ENCODE measurements at places on chromosomes 12 and 14. TPM values are rescaled to one million over a fixed set of nuclear protein-coding genes. Genes with fewer than 3 reads are reported as not detected.
A peak's percentile ranks its signal among the peaks of the same experiment; 100 is the strongest.

DNA sequence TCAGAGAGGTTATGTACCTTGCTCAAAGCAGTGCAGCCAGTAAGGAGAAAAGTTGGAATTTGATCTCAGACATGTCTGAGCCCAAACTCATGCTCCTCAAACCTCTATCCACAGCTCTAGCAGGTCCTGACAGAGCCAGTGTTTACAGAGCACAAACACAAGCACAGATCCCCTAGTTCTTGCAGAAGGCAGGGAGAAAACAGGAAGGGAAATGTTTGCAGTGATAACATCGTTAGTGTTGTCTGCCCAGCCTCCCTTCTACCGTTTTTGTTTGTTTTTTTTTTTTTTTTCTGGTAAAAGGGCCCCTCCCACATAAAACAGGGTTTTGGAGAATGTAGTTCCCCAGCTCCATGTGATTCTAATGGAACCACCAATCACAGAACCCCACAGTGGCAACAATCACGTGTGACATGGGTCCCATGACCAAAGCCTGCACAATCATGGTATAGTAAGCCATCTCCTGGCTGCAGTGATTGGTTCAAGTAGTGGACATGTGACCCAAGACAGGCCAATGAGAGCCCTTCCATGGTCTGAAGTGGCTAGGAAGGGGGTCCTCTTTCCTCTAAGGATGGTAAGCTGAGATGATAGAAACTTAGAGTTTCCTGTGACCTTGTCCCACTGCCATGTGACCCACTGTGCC, 513.4 kb downstream of the MED13L start:
- no peaks in the 10 kb centered on the region for H3K27me3 ChIP-seq
- H3K4me1 ChIP-seq = no peaks in the 10 kb centered on the region
- H3K27ac ChIP-seq = no peak overlapping the region
- H3K4me3 ChIP-seq = no peak overlapping the region
- no peaks in the 10 kb centered on the region for H3K36me3 ChIP-seq
- DNase-seq = no peak

GRCh38 chr12:214003-214741, at the start of gene SLC6A12:
Gene SLC6A12, minus strand, starts transcription at chr12:214157. Its CDS starts 4,171 bp downstream, at chr12:209986.
- no peak within 1 kb of the TSS for H3K27ac ChIP-seq
- H3K4me1 ChIP-seq = no peaks in the 10 kb centered on the region
- H3K36me3 ChIP-seq = no peaks in the 10 kb centered on the region
- no peak for DNase-seq
- H3K4me3 ChIP-seq = no peak within 1 kb of the TSS

The TGM1 gene
- 4.8 TPM for total RNA-seq

DNA sequence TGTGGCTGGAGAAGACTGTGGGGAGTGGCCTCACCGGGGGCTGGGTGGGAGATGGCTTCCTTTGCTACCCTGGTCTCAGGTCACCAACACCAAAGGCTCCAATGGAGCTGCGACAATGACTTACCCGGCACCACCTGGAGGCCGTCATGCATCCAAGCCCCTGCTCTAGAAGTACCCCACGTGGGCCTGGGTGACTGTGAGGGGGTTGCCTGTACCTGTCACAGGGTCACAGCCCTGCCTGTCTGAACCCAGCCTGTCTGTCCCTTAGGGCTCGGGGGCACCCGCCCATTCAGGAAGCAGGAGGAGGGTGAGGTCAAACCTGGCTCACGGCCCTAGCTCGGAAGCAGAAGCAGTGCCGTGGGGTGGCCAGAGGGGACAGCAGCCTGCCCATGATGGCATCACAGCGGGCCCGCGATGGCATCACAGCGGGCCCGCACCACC, 18.9 kb downstream of the ABCB9 start:
- peaks cover 1% of the 10 kb centered on the region for H3K27me3 ChIP-seq
- H3K27ac ChIP-seq = peak overlapping the region; percentile 73
- no peaks in the 10 kb centered on the region for H3K36me3 ChIP-seq
- H3K4me3 ChIP-seq = peak overlapping the region; percentile 49
- no peak for DNase-seq

The LBHD2 gene
- not detected for total RNA-seq

- no peak overlapping the region for H3K4me3 ChIP-seq
- no peaks in the 10 kb centered on the region for H3K27me3 ChIP-seq
- H3K4me1 ChIP-seq = no peaks in the 10 kb centered on the region
- no peak for DNase-seq
- H3K27ac ChIP-seq = no peak overlapping the region
Observed at GRCh38 chr12:79250960-79251755, 386.6 kb downstream of the SYT1 start.

The OSBPL8 gene
- total RNA-seq = 86.9 TPM

- H3K4me3 ChIP-seq = no peak overlapping the region
- no peaks in the 10 kb centered on the region for H3K36me3 ChIP-seq
- DNase-seq = no peak
Observed at GRCh38 chr12:20213723-20214625, 154.4 kb upstream of the PDE3A start.

The TAS2R30 gene
- total RNA-seq = 4.5 TPM

DNA sequence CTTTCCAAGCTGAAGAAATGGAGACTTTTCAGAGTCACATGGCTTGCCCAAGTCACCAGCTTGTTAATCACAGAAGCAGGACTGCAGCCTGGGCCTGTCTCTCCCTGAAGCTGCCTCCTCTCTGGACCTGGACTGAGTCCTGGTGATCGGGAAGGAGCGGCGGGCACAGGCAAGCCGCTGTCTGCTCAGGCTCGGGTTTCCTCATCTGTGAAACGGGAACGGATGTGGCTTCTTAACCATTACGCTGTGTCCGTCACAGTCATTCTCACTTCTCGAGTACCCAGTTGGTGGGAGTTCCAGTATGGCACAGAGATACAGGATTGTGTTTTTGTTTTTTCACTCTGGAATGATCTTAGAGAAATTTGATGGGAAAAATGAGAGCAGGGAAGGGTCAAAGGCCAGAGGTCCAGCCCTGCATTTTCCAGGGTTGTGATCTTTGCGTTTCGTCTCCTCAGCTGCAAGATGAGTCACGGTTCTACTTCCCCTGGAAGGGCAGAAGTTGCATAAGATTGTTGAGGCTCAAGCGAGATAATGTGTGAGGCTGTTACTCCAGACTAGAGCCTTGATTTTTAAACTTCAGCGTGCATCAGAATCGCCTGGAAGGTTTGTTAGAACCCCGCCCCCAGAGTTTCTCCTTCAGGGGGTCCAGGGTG, 7.6 kb upstream of the LRTM2 start:
- no peaks in the 10 kb centered on the region for H3K36me3 ChIP-seq
- no peaks in the 10 kb centered on the region for H3K4me1 ChIP-seq
- peak overlapping the region; percentile 12 for H3K4me3 ChIP-seq
- peaks cover 4% of the 10 kb centered on the region for H3K27me3 ChIP-seq
- peak overlapping the region; percentile 61 for H3K27ac ChIP-seq
- DNase-seq = no peak

- H3K4me3 ChIP-seq = no peak overlapping the region
- DNase-seq = no peak
- H3K27me3 ChIP-seq = peaks cover 4% of the 10 kb centered on the region
- no peaks in the 10 kb centered on the region for H3K4me1 ChIP-seq
- no peaks in the 10 kb centered on the region for H3K36me3 ChIP-seq
- no peak overlapping the region for H3K27ac ChIP-seq
Observed at GRCh38 chr14:59091404-59091803, 97.1 kb upstream of the DAAM1 start.

The C12orf43 gene
- total RNA-seq = 35.3 TPM

The PLCZ1 gene
- not detected for total RNA-seq

GRCh38 chr14:32719601-32720000, 219.1 kb upstream of the NPAS3 start:
- no peaks in the 10 kb centered on the region for H3K4me1 ChIP-seq
- no peak overlapping the region for H3K4me3 ChIP-seq
- no peaks in the 10 kb centered on the region for H3K27me3 ChIP-seq
- H3K27ac ChIP-seq = no peak overlapping the region

The COQ6 gene
- 17.9 TPM for total RNA-seq

- peaks cover 11% of the 10 kb centered on the region for H3K36me3 ChIP-seq
- no peak overlapping the region for H3K4me3 ChIP-seq
- H3K27me3 ChIP-seq = no peaks in the 10 kb centered on the region
- no peak overlapping the region for H3K27ac ChIP-seq
- DNase-seq = no peak
- peaks cover 26% of the 10 kb centered on the region for H3K4me1 ChIP-seq
Observed at GRCh38 chr12:92529944-92530343, 172.8 kb upstream of the PLEKHG7 start.

DNA sequence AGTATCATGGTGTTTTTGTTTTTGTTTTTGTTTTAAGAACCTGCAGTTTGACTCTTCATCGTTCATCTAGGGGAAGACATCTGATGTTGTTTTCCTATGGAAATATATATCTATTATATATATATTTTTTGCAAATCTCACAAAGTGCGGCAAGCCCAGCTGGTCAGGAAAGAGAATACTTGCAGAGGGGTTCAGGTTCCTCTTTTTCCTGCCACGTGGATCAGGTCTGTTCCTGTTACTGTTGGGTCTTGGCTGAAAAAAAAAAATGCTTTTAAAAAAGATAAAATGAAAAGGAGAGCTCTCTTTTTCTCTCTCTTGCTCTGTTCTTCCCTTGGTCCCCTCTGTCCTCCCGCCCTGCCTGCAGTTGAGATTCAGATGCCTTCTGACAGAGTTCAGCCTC, 179.4 kb upstream of the BCL2L14 start:
- no peak overlapping the region for H3K4me3 ChIP-seq
- no peak for DNase-seq
- H3K27me3 ChIP-seq = no peaks in the 10 kb centered on the region
- peaks cover 85% of the 10 kb centered on the region for H3K4me1 ChIP-seq
- H3K27ac ChIP-seq = no peak overlapping the region
- H3K36me3 ChIP-seq = peaks cover 71% of the 10 kb centered on the region

DNA sequence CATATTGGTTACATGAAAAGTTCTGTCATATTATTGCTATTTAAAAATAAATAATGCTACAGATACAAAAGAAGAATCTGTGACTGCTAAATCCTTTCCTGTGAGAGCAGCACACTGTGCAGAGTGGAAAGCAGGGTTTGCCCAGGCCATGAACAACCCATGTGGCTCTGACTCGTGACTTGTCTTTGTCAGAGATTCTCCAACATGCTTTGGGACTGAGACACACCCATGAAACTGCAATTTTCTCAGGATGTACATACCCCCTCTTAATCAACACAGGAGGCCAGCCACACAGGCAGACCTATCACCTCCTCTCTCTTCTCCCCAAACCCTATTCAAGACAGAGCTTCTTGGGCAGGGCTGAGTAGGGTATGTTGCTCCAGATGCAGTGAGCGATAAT, 96.8 kb upstream of the NTF3 start:
- H3K27me3 ChIP-seq = no peaks in the 10 kb centered on the region
- DNase-seq = no peak
- H3K4me3 ChIP-seq = no peak overlapping the region
- H3K4me1 ChIP-seq = no peaks in the 10 kb centered on the region
- no peak overlapping the region for H3K27ac ChIP-seq

DNA sequence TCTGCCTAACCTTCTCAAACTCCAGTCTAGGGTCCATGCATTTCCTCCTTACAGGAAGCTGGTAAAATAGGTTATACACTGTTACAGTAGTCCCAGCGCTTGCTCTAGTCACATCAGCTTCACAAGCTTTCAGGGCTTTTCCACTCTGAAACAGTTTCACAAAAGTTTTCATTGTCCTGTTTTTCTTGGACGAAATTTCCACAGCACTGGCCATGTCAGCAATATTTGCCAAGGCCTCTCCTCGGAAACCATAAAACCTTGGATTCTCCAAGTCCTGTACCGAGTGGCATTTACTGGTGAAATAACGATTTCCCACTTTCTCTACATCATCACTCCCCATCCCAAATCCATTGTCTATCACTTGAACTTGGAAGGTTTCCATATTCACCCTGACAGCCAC, 2.1 kb downstream of the MLH3 start:
- DNase-seq = no peak
- no peak overlapping the region for H3K4me3 ChIP-seq
- H3K27ac ChIP-seq = no peak overlapping the region
- H3K27me3 ChIP-seq = no peaks in the 10 kb centered on the region

The PRB2 gene
- total RNA-seq = not detected

DNA sequence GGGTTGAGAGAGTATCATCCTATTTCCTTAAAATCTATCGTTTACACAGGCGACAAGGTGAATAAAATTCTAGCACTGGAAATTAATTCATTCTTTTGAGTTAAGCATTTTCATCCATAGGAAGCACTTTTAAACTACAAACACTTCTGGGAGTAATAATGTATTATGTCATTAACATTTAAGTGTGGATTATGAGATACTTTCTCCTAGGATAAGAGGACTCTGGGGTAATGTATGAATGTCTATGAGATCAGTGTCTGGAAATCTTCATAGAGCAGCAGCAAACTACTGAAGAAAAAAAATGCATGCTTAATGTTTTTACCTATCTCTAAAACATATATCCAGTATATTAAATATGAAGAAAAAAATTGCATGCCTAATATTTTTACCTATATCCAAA, 86.9 kb downstream of the EPS8 start:
- DNase-seq = no peak
- peaks cover 40% of the 10 kb centered on the region for H3K4me1 ChIP-seq
- no peaks in the 10 kb centered on the region for H3K27me3 ChIP-seq
- H3K27ac ChIP-seq = no peak overlapping the region
- H3K36me3 ChIP-seq = peaks cover 10% of the 10 kb centered on the region

GRCh38 chr14:55645145-55645544, 65.1 kb downstream of the KTN1 start:
- DNase-seq = no peak
- H3K4me3 ChIP-seq = no peak overlapping the region
- H3K27ac ChIP-seq = no peak overlapping the region

The DCN gene
- not detected for total RNA-seq

DNA sequence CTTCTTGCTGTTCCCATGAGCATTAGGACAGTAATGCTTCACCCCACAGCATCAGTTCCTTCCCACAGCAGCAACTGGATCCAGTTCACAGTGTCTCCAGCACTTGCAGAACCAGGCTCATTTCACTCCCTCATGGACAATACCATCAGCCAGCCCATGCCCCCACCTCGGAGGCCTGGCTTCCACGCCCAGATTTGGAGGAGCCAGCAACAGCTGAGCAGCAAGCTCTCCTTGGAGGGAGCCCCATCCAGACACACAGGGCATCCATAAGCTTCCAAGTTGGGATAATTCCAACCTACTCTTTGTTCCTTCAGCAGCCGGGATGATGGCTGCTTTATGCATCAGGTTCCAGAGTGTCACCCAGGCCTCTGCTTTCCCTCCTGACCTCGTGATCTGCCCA, 250.0 kb downstream of the GLT1D1 start:
- no peak for DNase-seq
- H3K27ac ChIP-seq = no peak overlapping the region
- H3K4me1 ChIP-seq = no peaks in the 10 kb centered on the region
- no peak overlapping the region for H3K4me3 ChIP-seq
- H3K27me3 ChIP-seq = peaks cover 2% of the 10 kb centered on the region

Data from activated T-helper 1 cell treated with anti-CD3 and anti-CD28 coated beads, Interleukin-12 subunit alpha, Interleukin-12 subunit beta, Interleukin-2, Interleukin-4 antibody, amounts not matched to agents 30 ng/mL and 10 ng/mL and 1 ng/mL, durations not matched to agents 14 hours and 24 hours and 36 hours (primary cell).